ENCODE measurements at places on chromosomes 7 and 10. TPM values are rescaled to one million over a fixed set of nuclear protein-coding genes. Genes with fewer than 3 reads are reported as not detected.

DNA sequence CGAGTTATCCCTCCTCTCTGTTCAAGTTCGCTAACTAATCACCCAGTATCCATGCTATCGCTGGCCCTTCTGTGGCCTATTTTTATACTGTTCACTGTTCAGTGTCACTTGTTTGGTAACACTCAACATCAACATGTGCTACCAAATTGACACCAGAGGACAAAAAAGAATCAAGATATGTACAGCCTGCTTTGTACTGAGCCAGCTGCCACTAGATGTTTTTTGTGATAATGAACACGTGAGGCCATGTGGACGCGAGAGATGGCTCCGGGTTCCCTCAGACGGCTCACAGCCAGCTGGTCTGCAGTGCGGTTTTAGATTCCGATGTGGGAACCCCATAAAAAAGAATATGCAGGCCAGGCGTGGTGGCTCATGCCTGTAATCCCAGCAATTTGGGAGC, 21.2 kb downstream of the CAV1 start:
- DNase-seq = peak; percentile 89

DNA sequence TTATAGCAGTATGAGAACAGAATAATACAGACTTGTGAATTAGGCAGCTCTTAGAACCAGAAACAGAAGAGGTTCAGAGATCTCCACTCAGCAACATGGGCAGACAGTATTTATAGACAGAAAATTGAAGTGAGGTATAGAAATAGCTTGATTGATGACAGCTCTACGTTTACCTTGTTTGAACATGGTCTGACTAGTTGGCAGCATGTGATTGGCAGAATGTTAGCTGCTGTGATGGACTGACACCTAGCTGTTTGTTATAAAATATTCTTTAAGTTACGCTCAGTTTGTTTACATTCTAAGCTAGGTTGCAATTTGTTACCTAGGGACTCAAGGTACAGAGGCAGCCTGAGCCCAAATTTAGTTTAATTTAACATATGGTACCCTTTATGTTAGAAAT, 73.7 kb upstream of the TMEM229A start:
- no peak for DNase-seq

- DNase-seq = no peak
Measured at GRCh38 chr7:78081888-78082287, 283.3 kb downstream of the PHTF2 start.

GRCh38 chr10:71060476-71061426, 151.6 kb upstream of the UNC5B start:
- DNase-seq = no peak

Gene NUPR2
- total RNA-seq = not detected

- no peak for DNase-seq
Measured at GRCh38 chr7:123327661-123328060, 127.9 kb upstream of the SLC13A1 start.

GRCh38 chr10:110209926-110210673, 2.7 kb downstream of the MXI1 start:
- DNase-seq = peak; percentile 28

DNA sequence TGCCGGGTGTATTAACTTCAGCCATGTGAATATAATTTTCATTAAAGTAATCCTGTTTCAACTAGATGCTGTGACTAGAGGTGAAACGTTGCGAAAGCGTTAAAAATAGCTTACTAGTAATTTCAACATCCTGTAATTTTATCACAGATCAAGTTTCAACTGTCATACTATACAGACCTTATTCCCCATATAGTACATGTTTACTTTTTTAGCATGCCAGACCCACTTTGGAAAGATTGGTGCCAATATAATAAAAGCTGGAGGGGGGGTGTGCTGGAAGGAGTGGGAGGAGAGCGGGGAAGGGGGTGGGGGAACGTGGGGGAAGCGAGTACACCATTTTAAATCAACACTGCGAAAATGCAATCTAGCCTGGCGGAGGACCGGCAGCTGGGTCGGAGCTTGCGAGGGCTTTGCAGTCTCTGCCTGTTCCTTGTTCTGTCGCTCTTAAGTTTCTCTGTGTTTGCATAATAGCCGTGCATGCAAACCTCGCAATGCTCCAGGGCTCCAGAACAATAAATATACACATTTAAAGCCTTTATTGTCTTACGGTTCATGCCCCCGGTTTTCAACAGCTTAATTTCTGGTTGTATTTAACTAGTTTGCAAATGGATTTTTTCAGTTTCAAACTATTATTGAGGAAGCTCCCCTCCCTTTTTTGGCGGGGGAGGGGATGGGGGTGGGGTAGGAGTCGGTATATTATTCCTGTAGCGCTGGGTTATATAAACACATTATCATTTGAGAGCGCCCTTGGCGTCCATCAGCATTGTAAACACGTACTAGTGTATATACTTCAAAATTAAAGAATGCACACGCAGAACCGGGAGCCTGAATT, 1.3 kb upstream of the ARID5B start:
- peak; percentile 81 for DNase-seq

Gene UNC5B
- total RNA-seq = 10.3 TPM

GRCh38 chr10:74167443-74167842, 16.4 kb downstream of the ADK start:
- DNase-seq = no peak

Gene LAMB4
- not detected for total RNA-seq

Gene OR2A1
- total RNA-seq = not detected

Gene IGF2BP3
- total RNA-seq = 28.5 TPM

DNA sequence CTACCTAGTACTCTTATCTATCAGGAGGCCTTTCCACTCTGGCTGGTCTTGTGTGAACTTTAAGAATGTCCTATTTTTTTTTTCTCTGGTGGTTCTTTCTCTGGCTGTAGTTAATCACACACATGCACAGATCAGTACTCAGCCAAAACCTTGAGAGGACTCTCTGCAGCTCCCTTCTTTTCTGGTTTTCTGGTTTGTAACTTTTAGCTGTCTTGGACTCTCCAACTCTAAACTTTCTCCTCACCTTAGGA, 54.9 kb upstream of the HELLS start:
- DNase-seq = no peak

Gene STEAP1
- 21.1 TPM for total RNA-seq

DNA sequence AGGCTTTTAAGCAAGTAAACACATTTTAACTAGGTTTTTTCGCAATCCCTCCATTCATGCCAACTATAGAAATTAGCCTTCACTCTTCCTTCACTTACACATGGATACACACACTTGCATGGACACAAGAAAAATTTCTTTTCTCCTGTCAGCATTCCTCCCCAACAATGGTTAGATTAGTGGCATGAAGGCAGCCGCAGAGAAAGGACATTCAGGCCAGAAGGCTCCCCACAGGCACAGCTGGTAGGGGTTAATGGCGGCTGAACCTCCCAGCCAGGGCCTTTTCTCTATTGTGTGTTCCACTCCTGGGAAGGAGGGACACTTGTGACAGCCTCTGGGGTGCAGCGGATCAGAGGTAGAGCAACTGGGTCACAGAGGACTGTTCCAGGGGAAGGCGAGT, 255.0 kb upstream of the SP8 start:
- DNase-seq = no peak

- DNase-seq = no peak
Measured at GRCh38 chr10:58990693-58991092, 185.8 kb upstream of the PHYHIPL start.

- no peak for DNase-seq
Measured at GRCh38 chr7:142337054-142338001, 79.5 kb upstream of the PRSS58 start.

- DNase-seq = peak; percentile 18
Measured at GRCh38 chr10:132446661-132447445, 49.9 kb downstream of the PWWP2B start.

Measured in HFFc6 (cell line).